Fibroblast of villous mesenchyme (primary cell): ENCODE measurements at places on chromosomes 7 and 10.

GRCh38 chr7:66418537-66418936, 210.1 kb upstream of the KCTD7 start:
- DNase-seq, result no peak

DNA sequence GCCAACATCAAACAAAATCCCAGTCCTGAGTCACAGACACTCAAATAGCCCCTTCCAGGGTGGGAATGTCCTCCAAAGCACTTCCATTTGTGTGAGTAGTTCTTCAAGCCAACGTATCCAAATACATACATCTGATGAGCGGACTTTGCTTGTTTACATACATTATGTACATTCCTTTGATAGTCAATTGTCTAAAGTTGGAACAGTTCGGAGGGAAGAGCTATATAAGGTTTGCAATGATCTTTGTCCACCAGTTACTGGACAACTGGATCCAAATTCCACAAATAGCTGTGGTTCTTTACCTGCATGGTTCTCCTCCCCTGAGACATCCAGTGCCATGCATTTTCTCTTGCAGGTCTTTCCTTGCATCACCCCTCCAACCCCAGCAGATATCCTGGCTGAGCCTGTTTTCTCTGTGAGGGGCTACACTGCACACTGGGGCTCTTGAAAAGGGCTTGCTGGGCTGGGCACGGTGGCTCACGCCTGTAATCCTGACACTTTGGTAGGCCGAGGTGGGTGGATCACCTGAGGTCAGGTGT, 4.7 kb upstream of the MGMT start:
- no peak for DNase-seq

DNA sequence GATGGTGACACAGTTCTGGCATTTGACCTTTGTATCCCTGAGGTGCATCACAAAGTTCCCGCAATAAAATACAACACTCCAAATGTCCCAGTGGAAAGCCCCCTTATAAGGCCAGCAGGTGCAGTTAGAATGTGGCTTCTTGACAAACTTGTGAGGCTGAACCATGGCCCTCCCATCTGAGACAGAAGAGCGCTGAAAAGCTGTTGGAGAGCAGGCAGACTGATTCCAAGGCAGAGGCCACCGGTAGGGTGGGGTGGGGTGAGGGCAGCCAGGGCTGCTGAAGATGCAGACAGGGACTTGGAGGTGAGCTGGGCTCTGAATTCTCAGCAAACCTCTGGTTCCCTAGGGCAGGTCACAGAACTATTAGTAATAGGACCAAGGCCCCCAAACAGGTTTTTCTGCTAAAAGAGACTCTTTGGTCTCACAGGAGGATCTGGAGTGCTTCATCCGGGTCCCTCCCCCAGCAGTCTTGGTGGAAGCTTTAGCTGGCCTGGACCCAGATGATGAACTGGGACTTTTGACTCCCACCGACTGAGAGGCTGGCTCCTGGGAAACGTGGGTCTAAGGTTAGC, 15.6 kb upstream of the CHST3 start:
- no peak for DNase-seq

- no peak for DNase-seq
Observed at GRCh38 chr7:131274986-131275385, 52.7 kb upstream of the MKLN1 start.

GRCh38 chr10:24128066-24128730, 80.7 kb upstream of the KIAA1217 start:
- no peak for DNase-seq

DNA sequence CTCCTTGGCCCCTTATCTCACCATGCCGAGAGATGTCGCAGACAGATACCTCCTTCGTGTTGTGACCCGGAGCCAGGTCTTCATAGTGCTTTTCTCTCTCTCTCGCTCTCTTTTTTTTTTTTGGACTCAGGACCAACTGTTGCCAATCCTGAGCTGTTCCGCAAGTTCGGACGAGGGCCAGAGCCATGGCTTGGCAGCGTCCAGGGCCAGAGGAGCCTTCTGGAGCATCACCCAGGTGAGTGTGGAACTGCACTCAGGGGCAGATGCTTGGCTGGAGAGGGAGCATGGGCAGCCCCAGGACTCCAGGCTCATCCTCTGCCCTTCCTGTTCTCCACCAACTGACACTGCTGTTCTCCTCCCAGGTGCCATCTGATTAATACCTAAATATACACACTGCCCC, 7.8 kb downstream of the ZNF862 start:
- DNase-seq, result no peak

DNA sequence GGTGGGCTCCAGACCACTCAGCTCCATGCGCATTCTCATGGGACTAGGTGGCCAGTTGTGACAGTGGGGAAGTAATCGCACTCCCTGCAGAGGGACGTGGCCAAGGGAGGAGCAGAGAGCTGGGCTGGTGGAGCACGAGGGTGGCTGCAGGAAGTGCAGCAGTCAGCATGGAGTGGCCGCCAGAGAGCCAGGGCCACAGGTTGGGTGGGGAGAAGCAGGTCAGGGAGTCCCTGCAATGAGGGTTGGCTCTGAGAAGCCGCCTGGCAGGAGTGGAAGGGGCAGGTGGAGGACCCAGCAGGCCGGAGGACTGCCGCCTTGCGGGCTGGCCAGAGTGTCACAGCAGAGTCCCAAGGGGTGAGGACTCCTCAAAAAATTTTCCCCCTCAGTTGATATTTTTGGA, 26.2 kb downstream of the FKBP6 start:
- DNase-seq, result no peak

DNA sequence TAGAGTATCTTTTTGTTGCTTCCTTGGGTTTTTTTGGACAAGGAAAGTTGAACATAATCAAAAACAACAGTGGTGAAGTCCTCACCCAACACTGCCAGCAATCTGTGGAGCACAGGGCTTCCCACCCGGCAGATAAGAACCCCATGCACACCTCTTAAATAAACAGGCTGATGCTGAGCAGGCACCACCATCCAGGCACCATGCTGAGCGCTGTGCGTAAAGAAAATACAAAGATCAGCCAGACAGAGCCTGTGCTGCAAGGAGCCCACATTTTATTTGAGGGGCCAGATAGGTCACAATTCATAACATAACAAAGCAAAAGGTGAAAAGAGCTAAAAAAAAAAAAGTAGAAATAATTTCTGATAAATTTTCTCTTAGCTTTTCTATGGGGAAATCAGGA, 231.2 kb downstream of the PTPRN2 start:
- no peak for DNase-seq

DNA sequence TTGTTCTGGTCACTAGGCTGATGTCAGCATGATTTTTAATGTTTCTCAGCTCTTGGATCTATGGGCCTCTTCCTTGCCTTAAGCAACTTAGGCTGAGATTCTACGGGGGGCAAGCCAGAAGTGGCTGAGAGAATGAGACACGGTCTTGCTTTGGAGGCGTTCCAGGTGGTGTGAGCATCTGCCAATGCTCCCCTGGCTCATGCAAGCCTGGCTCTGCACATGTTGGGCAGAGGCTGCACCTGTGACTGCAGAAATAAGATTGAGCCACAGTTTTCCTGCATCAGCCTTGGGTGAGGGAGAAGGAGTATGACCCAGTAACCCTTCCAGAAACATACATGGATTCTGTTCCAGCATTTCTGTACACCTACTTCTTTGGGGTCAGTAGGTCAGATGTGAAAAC, 41.9 kb downstream of the C10orf120 start:
- no peak for DNase-seq

- no peak for DNase-seq
Observed at GRCh38 chr10:110225441-110225755, 18.0 kb downstream of the MXI1 start.

- DNase-seq, result no peak
Observed at GRCh38 chr7:85928500-85928899, 715.2 kb upstream of the GRM3 start.

DNA sequence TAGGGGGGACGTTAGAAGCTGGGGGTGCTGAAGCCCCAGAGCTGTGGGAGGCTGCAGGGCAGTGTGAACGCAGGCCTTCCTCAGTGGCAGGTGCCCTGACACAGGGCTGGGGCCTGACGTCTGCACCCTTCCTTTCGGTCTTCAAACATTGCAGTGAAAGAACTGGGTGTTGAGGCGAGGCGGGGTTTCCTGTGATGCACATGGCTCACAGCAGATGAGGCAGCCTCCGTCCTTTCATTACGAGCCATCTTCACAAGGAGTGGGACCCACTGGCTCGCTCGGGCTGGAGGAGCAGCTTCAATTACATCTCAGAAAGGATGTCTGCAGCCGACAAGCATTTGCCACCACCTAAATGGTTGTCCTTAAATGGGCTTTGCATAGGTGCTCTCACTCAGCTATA, 180.3 kb upstream of the SHH start:
- no peak for DNase-seq

DNA sequence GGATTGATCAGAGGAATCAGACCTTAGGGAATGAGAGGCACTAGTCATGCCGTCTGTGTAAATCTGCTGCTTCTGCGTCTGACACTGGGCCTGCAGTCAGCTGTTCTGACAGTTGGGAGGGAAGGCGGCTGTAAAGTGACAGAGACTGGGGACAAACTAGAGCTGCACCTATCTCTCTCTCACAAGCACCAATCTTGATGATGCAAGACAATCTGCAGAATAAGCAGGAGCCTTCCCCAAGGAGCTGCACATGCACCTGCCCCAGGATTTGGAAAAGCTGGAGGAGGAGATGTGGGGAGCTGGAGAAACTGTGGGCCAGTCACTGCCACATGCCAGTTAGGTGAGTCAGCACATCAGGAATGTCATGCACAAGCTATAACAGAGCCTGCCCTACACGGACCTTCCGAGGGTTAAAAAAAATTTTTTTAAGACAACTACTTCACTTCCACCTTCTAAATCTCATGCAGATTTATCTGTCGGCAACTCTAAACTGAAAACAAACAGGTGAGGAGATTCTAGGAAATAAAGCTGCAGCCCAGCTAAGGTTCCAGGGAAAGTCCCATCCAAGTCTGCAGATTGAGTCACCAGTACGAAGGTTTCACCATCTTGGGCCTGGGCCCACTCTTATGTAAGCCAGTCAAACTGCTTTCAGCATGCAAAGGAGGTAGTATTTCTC, 39.2 kb downstream of the ENO4 start:
- peak; percentile 79 for DNase-seq

DNA sequence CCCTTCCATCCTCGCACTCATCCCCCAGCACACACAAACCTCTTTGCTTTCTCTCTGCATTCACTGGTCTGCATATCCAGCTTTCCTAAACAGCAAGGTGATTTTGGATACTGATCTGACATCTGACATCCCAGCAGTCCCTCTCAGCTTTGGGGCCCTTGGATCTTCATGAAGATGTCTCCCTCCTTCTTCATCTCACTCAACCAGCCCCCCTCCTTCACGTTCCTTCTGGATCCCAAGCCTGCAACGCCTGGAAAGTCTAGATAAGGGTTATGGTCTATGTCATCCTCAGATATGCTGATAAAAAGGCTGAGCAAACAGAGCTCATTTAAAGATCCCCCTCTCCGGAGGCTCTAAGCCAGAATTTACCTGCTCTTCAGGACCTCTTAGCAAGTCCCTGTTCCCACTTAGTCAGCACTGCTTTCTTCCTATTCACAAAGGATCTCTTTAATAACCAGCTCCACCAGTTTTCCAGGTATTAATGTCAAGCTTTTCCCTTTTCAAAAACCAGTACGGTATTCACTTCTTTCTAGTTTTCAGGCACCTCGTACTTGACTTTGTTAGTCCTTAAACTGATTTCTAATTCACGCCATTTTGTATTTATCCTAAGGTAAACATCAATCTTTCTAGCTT, 38.9 kb downstream of the CREB3L2 start:
- DNase-seq, result no peak

DNA sequence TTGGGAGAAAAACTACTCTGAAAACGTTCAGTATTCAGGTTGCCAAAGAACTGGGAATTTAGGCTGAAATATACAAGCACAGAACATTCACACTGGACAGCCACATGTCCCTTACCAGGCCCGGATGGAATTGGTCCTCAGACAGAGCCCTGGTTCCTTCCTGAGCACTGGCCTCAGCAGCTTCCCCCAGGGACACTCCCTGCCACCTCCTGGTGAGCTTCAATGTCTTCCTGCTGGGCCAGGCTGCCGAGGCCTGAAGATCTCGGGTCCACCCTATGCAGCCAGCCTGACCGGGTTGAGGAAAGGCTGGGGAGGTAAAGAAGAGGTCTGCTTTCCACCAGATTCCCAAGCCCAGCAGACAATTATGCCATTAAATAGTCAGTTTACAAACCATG, 24.8 kb downstream of the LEP start:
- no peak for DNase-seq

- DNase-seq, result no peak
Observed at GRCh38 chr7:151795168-151795811, 81.6 kb downstream of the PRKAG2 start.

DNA sequence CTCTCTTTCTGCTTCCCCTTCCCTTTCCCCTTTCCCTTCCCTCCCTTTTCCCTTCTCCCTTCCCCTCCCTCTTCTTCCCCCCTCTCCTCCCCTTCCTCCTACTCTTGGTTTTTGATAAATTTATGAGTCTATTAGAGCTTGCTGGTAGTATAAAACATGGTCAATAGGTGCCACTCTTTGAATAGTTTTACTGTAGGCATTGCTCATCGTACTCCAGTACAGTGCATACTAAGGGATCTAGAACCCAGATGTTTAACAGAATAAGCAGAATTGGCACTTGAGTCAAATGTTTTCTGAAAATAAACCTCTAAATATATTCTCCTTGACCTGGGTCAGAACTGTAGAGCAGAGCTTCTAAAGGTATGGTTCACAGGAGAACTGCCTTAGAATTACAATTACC, 126.7 kb downstream of the SORCS3 start:
- DNase-seq, result no peak

DNA sequence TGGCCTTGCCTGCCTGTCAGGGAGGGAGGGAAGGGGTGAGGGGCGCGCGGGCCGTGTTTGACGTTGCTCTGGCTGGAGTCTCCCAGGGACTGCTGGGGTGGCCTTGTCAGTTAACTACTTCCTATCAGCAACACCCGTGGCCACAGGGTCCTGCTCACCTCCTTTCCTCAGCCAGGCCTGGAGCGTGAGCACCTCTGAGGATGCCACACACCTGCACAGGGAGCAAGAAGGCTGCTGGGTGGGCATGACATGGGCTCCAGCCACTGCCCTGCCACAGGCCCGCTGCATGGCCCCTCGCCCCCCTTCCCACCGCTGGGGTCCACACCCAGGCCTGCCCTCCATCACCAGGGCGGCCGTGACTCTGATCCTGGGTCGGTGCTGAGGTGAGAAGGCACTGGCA, 212.4 kb downstream of the ELFN1 start:
- DNase-seq, result no peak

- DNase-seq, result no peak
Observed at GRCh38 chr7:84700563-84701370, 486.1 kb downstream of the SEMA3D start.

GRCh38 chr7:131381069-131381838, 53.6 kb downstream of the MKLN1 start:
- DNase-seq, result peak; percentile 33

DNA sequence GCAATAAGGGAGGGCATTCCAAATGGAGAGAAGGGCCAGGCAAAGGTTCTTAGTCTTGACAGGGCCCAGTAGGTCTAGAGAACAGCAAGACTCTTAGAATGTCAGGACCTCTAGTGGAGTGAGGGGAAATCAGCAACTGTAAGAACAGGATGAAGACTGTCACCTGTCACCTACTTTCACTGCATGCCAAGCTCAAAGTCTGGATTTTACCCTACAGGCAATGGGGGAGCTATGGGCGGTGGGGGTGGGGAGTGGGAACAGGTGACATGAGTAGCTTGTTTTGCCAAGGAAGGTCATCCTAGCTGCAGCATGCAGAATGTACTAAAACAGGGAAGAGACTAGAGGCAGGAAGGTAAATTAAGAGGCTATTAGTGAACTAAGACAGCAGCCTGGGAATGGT, 18.3 kb downstream of the GOT1 start:
- no peak for DNase-seq
